MV-4-11 (cell line): ENCODE measurements at places on chromosomes 7 and 10.
A peak's percentile ranks its signal among the peaks of the same experiment; 100 is the strongest.

DNA sequence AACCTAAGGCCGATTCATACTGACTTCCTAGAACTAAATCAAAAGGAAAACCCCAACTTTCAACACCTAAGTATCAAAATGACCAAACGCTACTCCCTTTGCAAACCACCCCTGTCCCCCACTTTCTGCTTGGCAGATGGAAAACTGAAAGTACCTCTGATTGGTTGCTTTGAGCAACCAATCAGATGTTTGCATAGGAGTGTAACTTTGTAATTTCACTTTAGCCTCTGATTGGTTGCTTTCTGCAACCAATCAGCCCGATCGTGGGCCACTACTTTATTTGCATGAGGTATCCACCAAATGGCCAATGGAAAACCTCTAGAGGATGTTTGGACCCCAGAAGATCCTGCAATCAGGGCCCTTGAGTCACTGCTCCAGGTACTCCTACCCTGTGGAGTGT lies 12.3 kb upstream of the SNX10 start:
- DNase-seq, result no peak

GRCh38 chr7:43260980-43261878 lies 148.8 kb downstream of the HECW1 start:
- DNase-seq, result peak; percentile 63

DNA sequence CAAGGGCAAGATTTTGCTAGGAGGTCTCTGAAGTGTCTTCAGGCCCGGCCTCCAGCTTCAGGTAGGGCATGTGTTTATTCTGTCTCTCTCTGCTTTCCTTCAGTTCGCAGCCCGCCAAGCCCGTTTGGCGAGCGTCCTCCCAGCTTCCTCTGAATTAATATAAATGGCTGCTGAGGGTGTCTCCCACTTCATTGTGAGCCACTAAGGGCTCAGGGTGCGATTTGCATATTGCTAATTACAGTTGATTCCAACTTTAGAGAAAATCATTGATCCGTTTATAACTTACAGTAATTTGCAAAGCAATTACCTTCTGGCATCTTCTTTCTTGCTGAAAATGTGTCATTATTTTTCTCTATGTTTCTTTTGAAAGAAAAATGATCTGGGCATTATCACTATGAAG lies 128.3 kb upstream of the SORCS3 start:
- no peak for DNase-seq

GRCh38 chr10:118760265-118760664 lies 5.5 kb upstream of the CACUL1 start:
- no peak for DNase-seq

- DNase-seq, result no peak
These were observed 548.7 kb upstream of the GALNT17 start for GRCh38 chr7:70582927-70583895.

DNA sequence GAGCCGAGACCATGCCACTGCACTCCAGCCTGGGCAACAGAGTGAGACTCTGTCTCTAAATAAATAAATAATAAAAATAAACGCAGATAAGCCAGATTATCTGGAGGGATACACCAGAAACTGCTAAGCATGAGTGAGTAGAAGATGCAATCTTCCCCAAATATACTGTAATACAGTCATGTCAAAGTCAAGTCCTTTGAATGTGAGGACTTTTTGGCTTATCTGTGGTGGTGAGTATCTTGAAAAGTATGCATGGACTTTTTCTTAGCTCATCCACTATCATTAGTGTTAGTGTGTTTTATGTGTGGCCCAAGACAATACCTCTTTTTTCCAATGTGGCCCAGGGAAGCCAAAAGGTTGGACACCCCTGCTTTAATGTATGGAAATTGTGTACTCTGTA lies 44.7 kb upstream of the PITRM1 start:
- DNase-seq, result no peak

DNA sequence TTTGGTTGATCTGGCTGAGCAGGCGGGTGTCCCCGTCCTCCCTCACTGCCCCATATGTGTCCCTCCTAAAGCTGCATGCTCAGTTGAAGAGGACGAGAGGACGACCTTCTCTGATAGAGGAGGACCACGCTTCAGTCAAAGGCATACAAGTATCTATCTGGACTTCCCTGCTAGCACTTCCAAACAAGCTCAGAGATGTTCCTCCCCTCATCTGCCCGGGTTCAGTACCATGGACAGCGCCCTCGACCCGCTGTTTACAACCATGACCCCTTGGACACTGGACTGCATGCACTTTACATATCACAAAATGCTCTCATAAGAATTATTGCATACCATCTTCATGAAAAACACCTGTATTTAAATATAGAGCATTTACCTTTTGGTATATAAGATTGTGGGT lies 26.9 kb upstream of the TRIM56 start:
- peak; percentile 54 for DNase-seq

- no peak for DNase-seq
These were observed 230.7 kb downstream of the RPS24 start for GRCh38 chr10:78264361-78264760.

GRCh38 chr10:17138460-17139042 lies 8.9 kb upstream of the CUBN start:
- DNase-seq, result no peak

DNA sequence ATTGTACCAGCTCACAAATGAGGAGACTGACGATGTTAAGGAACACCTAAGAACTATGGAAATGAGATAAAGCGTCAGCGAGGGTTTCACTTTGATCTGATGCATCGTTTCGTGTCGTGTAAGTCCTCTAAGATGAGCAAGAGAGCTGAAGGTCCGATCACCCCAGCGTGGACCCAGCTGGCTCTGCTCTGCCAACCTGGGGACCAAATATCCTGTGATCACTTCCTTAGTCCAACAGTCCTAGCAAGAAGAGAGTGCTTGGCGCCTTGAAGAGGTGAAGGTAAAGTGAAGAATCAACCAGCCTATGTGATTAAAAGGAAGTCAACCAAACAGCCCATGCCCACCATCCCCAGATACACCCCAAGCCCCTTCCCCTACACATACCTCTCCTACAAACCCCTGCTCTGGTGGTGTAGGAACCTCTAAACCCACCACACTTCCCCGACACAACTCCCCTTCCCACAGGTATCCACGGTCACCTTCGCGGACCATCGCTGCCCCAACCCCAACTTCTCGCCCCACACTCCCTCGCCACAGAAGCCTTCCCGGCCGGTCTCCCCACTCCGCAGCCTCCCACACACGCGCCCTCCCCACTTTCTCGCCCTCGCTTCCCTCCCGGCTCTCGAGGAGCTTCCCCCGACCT lies 722 bp downstream of the UPF2 start:
- DNase-seq, result peak; percentile 29

- no peak for DNase-seq
These were observed 186.1 kb downstream of the PRKG1 start for GRCh38 chr10:51260376-51260775.

GRCh38 chr7:38223306-38223705 lies 45.3 kb downstream of the STARD3NL start:
- DNase-seq, result peak; percentile 97

DNA sequence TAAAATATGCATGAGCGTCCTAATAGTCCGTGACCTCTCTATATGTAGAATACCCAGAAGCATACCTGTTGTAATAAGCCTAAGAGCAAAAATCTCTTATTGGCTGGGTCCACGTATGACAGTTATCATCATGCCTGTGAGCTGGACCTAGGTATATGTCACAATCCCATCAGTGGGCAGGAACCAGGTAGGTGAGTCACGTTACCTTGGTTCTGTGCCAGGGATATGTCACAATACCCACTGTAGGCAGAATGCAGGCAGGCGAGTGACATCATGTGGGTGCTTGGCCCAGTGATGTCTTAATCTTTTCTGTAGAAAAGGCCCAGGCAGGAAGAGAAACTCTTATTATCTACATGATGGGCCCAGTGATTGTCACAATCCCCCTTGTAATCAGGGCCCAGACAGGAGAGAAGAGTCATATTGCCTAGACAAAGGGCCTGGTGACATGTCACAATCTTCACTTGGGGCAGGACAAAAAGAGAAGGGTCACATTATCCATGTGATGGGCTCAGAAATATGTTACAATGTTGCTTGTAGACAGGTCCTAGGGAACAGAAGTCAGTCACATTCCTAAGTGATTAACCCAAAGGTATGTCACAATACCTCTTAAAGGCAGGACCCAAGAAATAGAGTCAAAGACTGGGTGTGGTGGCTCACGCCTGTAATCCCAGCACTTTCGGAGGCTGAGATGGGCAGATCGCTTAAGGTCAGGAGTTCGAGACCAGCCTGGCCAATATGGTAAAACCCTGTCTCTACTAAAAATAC lies 12.9 kb upstream of the ZNF736 start:
- DNase-seq, result no peak

GRCh38 chr10:78744491-78745090 lies 324.2 kb upstream of the ZMIZ1 start:
- no peak for DNase-seq

GRCh38 chr10:101273330-101273729 lies 44.1 kb upstream of the LBX1 start:
- DNase-seq, result no peak

- DNase-seq, result peak; percentile 68
These were observed 12.6 kb downstream of the KLLN start for GRCh38 chr10:87850742-87851205.

GRCh38 chr7:65846008-65846570 lies 26.8 kb upstream of the VKORC1L1 start:
- no peak for DNase-seq

DNA sequence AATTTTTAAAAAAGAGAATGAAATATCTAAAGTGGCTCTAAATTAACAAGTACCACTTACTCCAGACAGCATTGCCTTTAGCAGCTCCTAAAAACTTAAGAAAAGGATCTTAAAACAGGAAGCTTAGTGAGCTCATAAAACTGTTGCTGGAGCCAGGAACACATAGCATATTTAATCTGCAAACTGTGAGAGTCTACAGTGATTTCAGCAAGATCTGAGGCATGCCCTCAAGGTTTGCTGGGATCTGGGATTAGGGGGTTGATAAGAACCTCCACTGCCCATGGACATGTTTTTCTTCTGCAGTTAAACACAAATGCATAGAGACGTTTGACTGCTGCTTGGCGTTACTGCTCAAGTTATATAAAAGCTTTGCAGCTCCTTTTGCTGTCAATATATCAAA lies 3.8 kb downstream of the GLI3 start:
- DNase-seq, result no peak

DNA sequence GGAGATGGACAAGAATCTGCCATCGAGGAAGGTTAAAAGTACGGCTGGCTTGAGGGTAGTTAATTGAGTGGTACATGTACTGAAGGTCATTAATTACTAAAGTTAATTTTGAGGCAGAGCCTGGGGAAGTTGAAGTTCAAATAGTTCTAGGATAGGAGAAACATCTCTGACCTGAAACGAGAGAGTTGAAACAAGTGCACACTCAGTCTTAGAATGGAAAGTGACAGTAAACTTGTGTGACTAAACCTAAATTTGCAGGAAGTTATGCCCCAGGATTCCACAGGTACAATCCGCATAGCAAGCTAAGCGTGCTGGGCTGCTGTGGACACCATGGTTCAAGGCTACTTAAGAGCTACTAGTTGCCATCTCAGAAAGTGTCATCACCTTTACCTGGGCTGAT lies 209.9 kb downstream of the CHCHD3 start:
- no peak for DNase-seq

- DNase-seq, result no peak
These were observed 330.8 kb downstream of the PTEN start for GRCh38 chr10:88194041-88194887.

DNA sequence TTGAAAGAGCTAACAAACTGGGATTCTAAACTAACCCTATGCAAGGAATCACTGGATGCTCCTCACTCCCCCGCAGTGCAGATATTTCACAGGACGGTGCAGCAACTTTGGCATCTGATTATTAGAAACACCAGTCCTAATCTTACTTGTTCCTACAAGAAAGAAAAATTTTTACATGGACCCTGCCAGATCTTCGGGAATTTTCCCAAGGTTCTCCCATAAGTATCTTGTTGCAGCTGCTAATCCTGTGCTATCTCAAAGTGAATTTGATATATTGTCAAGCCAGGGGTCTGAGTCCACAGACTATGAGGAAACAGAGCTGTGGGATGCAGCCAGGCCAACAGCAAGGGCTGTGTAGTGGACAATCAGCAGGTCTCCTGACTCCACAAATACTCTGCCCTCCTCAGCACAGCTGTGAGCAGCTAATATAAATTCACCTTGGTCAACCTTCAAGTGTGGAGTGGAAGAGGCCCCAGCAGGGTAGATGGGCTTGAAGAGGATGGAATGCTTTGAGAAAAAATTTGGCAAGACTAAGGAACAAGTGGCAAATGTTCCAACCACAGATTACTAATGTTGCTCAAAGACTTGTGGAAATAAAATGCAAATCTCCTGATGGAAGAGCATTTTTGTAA lies 25.6 kb downstream of the VSTM4 start:
- no peak for DNase-seq

DNA sequence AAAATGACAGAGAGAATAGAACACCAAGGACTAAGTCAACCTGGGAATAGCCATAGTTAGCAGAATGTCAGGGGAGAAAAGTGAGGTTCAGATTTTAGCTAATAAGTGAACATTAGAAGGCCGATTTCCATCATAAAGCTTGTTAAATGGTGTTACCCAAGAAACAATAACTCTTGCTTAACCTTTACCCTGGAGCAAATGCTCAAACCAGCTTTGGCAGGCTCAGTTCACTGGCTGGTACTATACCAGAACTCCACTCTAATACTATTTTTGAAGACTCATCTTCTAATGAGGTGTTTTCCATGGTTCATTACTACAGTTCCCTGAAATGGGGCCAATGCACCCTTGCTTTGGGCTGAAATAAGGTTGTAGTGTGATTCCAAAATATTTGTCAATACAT lies 61.3 kb downstream of the RNLS start:
- no peak for DNase-seq

GRCh38 chr10:82914655-82915136 lies 1039.7 kb downstream of the NRG3 start:
- DNase-seq, result no peak

DNA sequence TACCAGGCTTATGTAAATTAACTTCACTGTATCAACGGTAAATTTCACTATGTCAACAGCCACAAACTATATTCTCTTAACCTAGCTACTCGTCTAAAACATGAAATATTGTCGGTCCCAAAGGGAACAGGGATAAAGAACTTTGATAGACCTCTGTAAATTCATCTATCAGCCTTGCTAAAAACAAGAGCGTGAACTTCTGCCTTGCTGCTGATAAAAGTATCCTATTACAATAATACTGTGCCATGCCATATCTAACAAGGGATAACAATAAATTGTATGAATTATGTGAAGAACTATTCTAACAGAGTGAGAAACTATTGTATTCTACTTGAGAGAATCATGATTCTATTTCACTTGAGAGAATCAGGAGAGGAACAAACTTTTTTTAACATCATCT lies 117.2 kb downstream of the CNOT4 start:
- DNase-seq, result no peak

- no peak for DNase-seq
These were observed 102.7 kb downstream of the EVX1 start for GRCh38 chr7:27345164-27345887.

- DNase-seq, result no peak
These were observed 1162.2 kb downstream of the TYW1 start for GRCh38 chr7:68158686-68159295.

GRCh38 chr7:158066085-158066484 lies 521.5 kb downstream of the PTPRN2 start:
- DNase-seq, result no peak

GRCh38 chr7:129919492-129919891 lies 33.3 kb downstream of the UBE2H start:
- DNase-seq, result no peak
